Neural crest cell (in vitro differentiated cells): ENCODE measurements at places on chromosomes 6 and 20. TPM values are rescaled to one million over a fixed set of nuclear protein-coding genes. Genes with fewer than 3 reads are reported as not detected.

Gene TREML1
- total RNA-seq, result not detected in 2 replicates

Gene C4B
- 5.3 and 6.7 TPM in 2 replicates for total RNA-seq

Gene PSORS1C2
- total RNA-seq, result not detected in 2 replicates

Gene RHAG
- total RNA-seq, result not detected in 2 replicates

Gene PCK1
- not detected in 2 replicates for total RNA-seq
